ENCODE measurements at places on chromosomes 16 and 17.
A peak's percentile ranks its signal among the peaks of the same experiment; 100 is the strongest.

- DNase-seq: no peak
- peaks cover 16% of the 10 kb centered on the region for H3K4me1 ChIP-seq
- H3K27ac ChIP-seq: no peak overlapping the region
- no peaks in the 10 kb centered on the region for H3K36me3 ChIP-seq
- no peak overlapping the region for H3K4me3 ChIP-seq
- H3K27me3 ChIP-seq: peaks cover 90% of the 10 kb centered on the region
These were observed 49.7 kb downstream of the TBC1D16 start for GRCh38 chr17:79985943-79986391.

DNA sequence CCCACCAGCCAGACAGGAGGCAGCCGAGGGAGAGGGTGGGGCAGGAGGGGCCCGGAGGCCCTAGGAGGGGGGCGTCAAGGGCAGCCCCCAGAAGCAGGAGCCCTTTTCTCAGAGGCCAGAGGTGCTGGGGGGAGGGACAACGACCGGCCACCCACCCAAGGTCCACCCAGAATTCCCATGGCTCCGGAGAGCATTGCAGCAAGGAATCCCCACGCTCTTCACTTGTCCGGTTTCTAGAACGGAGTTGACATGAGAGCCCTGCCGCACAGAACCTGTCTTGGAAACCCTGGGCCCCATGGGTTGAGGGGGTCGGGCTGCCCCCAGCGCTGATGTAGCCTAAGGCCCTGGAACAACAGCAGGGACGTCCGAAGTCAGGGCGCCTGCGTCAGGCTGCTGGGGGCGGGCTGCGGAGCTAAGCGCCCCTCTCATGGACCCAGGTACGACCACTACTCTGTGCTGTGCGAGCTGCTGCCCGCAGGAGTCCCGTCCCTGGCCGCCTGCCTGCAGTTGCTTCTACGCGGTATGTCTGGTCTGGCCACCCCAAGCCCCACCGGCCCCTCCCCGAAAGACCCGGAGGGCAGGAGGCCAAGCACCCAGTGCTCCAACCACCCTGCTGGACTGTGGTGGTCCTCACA, 11.2 kb downstream of the CYBC1 start:
- H3K27ac ChIP-seq: no peak overlapping the region
- DNase-seq: no peak
- H3K36me3 ChIP-seq: peaks cover 19% of the 10 kb centered on the region
- no peak overlapping the region for H3K4me3 ChIP-seq
- no peaks in the 10 kb centered on the region for H3K27me3 ChIP-seq

GRCh38 chr16:1772362-1772907, at the start of gene EME2:
EME2 (plus strand) TSS chr16:1772810; CDS start chr16:1773228, 418 bp downstream.
- peaks cover 20% of the 10 kb centered on the region for H3K4me1 ChIP-seq
- peak within 1 kb of the TSS; percentile 96 for H3K4me3 ChIP-seq
- peak within 1 kb of the TSS; percentile 96 for H3K27ac ChIP-seq

- no peak for DNase-seq
- no peaks in the 10 kb centered on the region for H3K36me3 ChIP-seq
- no peaks in the 10 kb centered on the region for H3K4me1 ChIP-seq
- H3K27ac ChIP-seq: no peak overlapping the region
These were observed 131.2 kb upstream of the MPHOSPH6 start for GRCh38 chr16:82301146-82301755.

- no peak overlapping the region for H3K4me3 ChIP-seq
- H3K27me3 ChIP-seq: peaks cover 41% of the 10 kb centered on the region
- no peak overlapping the region for H3K27ac ChIP-seq
- peak; percentile 61 for DNase-seq
- peaks cover 30% of the 10 kb centered on the region for H3K4me1 ChIP-seq
These were observed 10.9 kb upstream of the ARHGAP23 start for GRCh38 chr17:38417210-38417951.

GRCh38 chr17:60065136-60065535, 13.6 kb downstream of the HEATR6 start:
- no peaks in the 10 kb centered on the region for H3K27me3 ChIP-seq
- no peak for DNase-seq
- no peaks in the 10 kb centered on the region for H3K4me1 ChIP-seq
- H3K27ac ChIP-seq: no peak overlapping the region

DNA sequence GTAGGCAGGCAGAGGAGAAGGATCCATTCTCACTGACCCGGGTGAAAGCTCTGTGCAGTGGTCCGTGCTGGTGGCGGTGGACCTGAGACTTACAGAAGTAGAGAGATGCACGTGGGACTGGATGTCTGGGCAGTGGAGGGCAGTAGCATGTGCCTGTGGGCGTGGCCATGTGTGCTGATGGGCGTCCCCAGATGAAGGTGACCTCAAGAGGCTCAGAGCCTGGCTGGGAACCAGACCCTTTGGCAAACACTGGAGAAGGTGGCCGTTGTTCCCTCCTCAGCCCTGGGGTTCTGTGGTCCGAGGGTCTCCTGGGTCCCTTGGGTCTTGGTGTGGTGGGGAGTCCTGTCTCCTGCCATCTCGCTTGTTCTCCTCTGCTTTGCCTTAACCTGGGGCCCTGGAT, 15.6 kb downstream of the WSCD1 start:
- H3K4me1 ChIP-seq: no peaks in the 10 kb centered on the region
- peaks cover 44% of the 10 kb centered on the region for H3K27me3 ChIP-seq
- H3K4me3 ChIP-seq: no peak overlapping the region

GRCh38 chr16:12293017-12293618, 316.6 kb downstream of the SNX29 start:
- peaks cover 3% of the 10 kb centered on the region for H3K4me1 ChIP-seq
- no peaks in the 10 kb centered on the region for H3K36me3 ChIP-seq
- no peak overlapping the region for H3K4me3 ChIP-seq
- no peak overlapping the region for H3K27ac ChIP-seq

DNA sequence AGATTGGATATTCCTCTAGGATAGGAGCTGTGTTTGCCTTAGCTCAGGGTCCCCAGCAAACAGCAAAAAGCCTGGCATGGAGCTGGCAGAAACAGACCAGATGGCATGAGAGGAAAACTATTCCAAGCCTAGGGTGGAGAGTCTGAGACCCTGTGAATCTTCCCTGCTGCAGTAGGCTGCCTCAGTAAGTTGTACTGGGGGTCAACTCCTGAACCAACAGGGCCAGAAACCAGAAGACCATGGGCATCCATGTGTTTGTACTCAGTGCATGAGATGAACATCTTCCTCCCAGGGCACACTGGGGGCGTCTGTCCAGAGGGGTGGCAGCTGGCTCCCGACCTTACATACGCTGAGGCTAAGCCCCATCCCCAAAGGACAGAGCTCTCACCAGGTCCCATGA, 214.4 kb downstream of the C16orf78 start:
- H3K4me1 ChIP-seq: no peaks in the 10 kb centered on the region
- no peaks in the 10 kb centered on the region for H3K36me3 ChIP-seq
- no peak overlapping the region for H3K27ac ChIP-seq
- DNase-seq: no peak
- peaks cover 46% of the 10 kb centered on the region for H3K27me3 ChIP-seq

DNA sequence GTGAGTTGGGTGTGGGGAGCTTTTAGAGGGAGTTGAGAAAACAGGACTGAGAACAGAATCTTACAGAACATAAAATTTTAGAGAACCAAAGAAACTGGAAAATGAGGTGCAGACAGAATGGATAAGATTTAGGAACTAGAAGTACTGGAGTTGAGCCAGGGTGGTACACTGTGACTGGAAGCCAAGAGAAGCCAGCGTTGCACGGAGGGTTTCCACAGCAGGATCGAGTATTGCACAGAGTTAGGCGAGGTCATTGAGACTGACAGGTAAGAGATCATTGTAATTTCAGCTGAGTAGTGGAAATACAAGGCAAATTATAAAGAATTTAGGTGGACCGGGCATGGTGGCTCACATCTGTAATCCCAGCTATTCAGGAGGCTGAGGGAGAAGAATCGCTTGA, 6.6 kb downstream of the GSDMA start:
- no peak for DNase-seq
- no peak overlapping the region for H3K27ac ChIP-seq
- no peak overlapping the region for H3K4me3 ChIP-seq
- peaks cover 4% of the 10 kb centered on the region for H3K27me3 ChIP-seq
- H3K4me1 ChIP-seq: peaks cover 22% of the 10 kb centered on the region
- no peaks in the 10 kb centered on the region for H3K36me3 ChIP-seq

GRCh38 chr16:50742576-50743200, 802 bp downstream of the CYLD start:
- no peaks in the 10 kb centered on the region for H3K36me3 ChIP-seq
- H3K27ac ChIP-seq: no peak overlapping the region
- DNase-seq: peak; percentile 16
- H3K4me1 ChIP-seq: peaks cover 5% of the 10 kb centered on the region

GRCh38 chr17:44314869-44315661, 6.7 kb downstream of the RUNDC3A start:
- peaks cover 15% of the 10 kb centered on the region for H3K36me3 ChIP-seq
- H3K27ac ChIP-seq: no peak overlapping the region
- no peak overlapping the region for H3K4me3 ChIP-seq
- peaks cover 5% of the 10 kb centered on the region for H3K4me1 ChIP-seq
- DNase-seq: peak; percentile 62
- H3K27me3 ChIP-seq: peaks cover 38% of the 10 kb centered on the region

DNA sequence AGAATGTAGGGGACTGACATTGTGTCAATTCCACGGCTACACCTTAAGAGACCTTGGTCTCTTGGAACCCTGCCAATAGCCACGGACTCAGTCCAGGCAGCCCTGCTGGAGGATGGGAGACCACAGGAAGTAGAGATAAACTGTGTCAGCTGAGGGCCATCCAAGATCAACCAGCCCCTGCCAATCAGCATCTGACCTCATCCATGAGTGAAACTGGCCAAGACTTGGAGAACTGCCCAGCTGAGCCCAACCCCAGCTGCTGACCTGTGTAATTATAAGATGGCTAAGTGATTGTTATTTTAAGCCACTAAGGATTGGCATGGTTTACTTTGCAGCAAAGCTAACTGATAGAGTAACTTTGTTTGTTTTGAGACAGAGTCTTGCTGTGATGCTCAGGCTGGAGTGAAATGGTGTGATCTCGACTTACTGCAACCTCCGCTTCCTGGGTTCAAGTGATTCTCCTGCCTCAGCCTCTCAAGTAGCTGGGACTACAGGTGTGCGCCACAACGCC, 13.3 kb upstream of the YWHAE start:
- peak; percentile 63 for DNase-seq
- H3K4me3 ChIP-seq: no peak overlapping the region
- H3K27me3 ChIP-seq: no peaks in the 10 kb centered on the region
- no peaks in the 10 kb centered on the region for H3K4me1 ChIP-seq
- H3K36me3 ChIP-seq: no peaks in the 10 kb centered on the region

DNA sequence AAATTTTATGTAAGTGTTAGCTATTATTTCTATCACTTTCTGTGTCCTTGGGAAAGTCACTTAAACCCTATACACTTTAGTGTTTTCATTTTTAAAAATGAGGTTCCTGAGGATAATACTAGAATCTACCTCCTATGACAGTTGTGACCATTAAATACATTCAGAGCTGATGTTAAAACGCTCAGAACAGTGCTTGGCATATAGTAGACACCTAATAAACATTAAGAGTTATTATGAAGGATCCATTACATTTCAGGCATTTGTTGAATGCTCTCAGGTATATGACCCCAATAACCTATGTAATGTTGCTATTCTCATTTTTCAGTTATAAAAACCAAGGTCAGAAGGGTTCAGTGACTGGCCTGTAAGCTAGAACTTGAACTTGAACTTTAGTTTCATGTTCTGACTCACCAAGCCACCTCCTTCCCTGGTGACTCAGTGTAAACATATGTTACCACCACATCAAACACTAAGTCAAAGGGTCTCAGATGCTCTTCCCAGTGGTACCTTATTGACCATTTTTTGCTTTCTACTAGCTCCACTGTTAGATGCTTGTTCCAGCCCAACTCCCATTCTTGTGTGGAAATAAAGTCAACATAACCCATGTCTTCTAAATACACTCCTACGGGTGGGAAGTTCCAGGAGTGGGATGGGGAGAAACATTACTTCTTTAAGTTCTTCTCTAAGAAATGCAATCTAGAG, 47.6 kb downstream of the HSD17B2 start:
- no peaks in the 10 kb centered on the region for H3K4me1 ChIP-seq
- H3K27me3 ChIP-seq: no peaks in the 10 kb centered on the region
- no peak overlapping the region for H3K4me3 ChIP-seq
- H3K27ac ChIP-seq: no peak overlapping the region

DNA sequence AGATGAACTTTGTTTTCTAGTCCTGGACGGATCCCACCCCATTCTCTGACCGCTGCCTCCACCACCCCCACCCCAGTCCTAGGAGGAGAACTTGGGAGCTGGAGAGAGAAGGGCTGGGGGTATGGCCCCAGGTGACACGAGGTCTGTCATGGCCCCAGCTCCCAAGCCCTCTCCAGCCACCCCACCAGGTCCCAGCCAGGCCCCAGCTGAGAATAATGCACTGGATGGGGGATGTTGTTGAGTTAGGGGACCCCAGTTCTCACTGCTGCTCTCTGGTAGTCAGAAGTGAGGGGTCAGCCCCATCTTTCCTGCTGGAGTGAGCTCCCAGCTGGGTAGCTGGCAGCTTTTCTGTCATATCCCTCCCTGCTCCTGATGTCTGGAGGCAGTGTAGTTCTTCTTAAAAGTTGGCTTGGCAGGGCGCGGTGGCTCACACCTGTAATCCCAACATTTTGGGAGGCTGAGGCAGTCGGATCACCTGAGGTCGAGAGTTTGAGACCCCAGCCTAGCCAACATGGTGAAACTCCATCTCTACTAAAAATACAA, 4.6 kb upstream of the COL1A1 start:
- H3K4me3 ChIP-seq: no peak overlapping the region
- DNase-seq: no peak
- H3K4me1 ChIP-seq: peaks cover 49% of the 10 kb centered on the region
- peaks cover 4% of the 10 kb centered on the region for H3K27me3 ChIP-seq

DNA sequence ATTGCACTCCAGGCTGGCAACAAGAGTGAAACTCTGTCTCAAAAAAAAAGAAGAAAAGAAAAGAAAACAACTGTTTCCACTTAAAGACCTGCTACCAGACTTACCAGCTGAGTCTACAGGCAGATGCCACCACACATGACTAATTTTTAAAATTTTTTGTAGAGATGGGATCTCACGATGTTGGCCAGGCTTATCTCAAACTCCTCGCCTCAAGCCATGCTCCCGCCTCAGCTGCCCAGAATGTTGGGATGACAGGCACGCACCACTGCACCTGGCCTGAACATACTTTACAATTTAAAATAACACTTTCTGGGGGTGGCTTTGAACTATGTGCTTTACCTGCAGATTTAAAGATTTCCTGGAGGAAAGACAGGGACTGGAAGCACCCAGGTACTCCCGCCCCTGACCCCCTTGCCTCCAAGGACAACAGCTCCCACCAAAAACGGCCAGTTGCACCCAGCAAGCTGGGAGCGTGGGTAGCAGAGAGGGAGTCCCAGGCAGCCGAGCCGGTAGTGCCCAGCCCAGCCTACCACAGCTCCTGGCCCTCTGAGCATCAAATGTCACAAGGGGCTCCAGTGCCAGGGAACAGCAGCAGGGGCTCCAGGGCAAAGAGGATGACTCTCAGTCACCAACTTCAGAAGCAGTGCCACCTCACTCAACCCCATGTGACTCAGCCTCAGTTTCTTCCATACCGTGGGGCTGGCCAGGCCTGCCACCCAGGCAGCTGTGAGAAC, 262.9 kb downstream of the PARN start:
- H3K36me3 ChIP-seq: no peaks in the 10 kb centered on the region
- peaks cover 22% of the 10 kb centered on the region for H3K4me1 ChIP-seq
- H3K27ac ChIP-seq: no peak overlapping the region
- no peak overlapping the region for H3K4me3 ChIP-seq

- H3K4me3 ChIP-seq: no peak overlapping the region
- no peak overlapping the region for H3K27ac ChIP-seq
- H3K4me1 ChIP-seq: no peaks in the 10 kb centered on the region
- no peaks in the 10 kb centered on the region for H3K36me3 ChIP-seq
- H3K27me3 ChIP-seq: peaks cover 40% of the 10 kb centered on the region
- DNase-seq: peak; percentile 38
These were observed 863 bp downstream of the ADCY9 start for GRCh38 chr16:4115209-4115948.

- no peak overlapping the region for H3K4me3 ChIP-seq
- H3K4me1 ChIP-seq: no peaks in the 10 kb centered on the region
- H3K27me3 ChIP-seq: peaks cover 66% of the 10 kb centered on the region
- H3K36me3 ChIP-seq: no peaks in the 10 kb centered on the region
- no peak overlapping the region for H3K27ac ChIP-seq
These were observed 19.7 kb downstream of the ZFHX3 start for GRCh38 chr16:73028263-73028662.
